ENCODE measurements at places on chromosomes 16 and 17.
A peak's percentile ranks its signal among the peaks of the same experiment; 100 is the strongest.

- H3K4me3 ChIP-seq: no peak overlapping the region
- no peaks in the 10 kb centered on the region for H3K27me3 ChIP-seq
- H3K36me3 ChIP-seq: no peaks in the 10 kb centered on the region
- DNase-seq: peak; percentile 30
- H3K27ac ChIP-seq: no peak overlapping the region
These were observed 27.4 kb downstream of the MYH11 start for GRCh38 chr16:15829460-15829859.

- no peaks in the 10 kb centered on the region for H3K27me3 ChIP-seq
- H3K4me1 ChIP-seq: no peaks in the 10 kb centered on the region
- peaks cover 11% of the 10 kb centered on the region for H3K36me3 ChIP-seq
- no peak for DNase-seq
- no peak overlapping the region for H3K27ac ChIP-seq
These were observed 14.4 kb downstream of the SNN start for GRCh38 chr16:11682655-11683096.

- H3K36me3 ChIP-seq: no peaks in the 10 kb centered on the region
- no peak for DNase-seq
- H3K27ac ChIP-seq: no peak overlapping the region
- H3K4me3 ChIP-seq: no peak overlapping the region
- H3K27me3 ChIP-seq: no peaks in the 10 kb centered on the region
- no peaks in the 10 kb centered on the region for H3K4me1 ChIP-seq
These were observed 232.3 kb upstream of the CIBAR2 start for GRCh38 chr16:85344502-85345128.

- H3K27me3 ChIP-seq: no peaks in the 10 kb centered on the region
- DNase-seq: peak; percentile 97
- no peak overlapping the region for H3K4me3 ChIP-seq
- no peaks in the 10 kb centered on the region for H3K36me3 ChIP-seq
- peak overlapping the region; percentile 78 for H3K27ac ChIP-seq
These were observed 6.8 kb upstream of the CYB5B start for GRCh38 chr16:69417520-69418199.

DNA sequence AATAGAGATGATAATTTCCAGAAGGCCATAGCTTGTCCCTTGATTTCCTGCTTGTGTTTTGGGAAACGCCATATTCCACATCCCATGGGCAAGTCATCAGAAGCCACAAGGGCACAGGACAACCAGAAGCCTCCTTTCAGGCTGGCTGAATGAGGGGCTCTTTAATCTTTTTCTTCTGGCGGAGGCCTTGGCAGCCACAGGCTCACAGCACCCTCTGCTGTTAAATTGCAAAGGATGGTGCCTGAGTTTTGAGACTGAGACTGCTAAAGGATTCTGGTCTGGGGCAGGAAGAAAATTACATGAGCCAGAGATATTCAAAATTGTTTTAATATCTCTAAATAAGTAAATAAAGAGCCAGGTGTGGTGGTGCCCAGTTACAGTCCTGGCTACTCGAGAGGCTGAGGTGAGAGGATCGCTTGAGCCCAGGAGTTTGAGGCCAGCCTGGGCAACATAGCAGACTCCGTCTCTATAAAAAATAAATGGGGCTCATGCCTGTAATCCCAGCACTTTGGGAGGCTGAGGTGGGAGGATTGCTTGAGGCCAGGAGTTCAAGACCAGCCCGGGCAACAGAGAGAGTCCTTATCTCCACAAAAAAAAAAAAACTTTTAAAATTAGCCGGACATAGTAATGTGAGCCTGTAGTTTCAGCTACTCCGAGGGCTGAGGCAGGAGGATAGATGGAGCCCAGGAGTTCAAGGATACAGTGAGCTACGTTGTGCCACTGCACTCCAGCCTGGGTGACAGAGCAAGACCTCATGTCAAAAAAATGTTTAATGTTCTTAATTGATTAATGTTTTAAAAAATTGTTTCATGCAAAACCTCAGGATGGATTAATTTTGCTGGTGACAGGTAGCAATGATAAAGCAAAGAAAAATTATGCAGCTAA is 26.3 kb downstream of the AARSD1 start:
- peak; percentile 81 for DNase-seq
- H3K4me1 ChIP-seq: no peaks in the 10 kb centered on the region
- H3K4me3 ChIP-seq: no peak overlapping the region
- H3K36me3 ChIP-seq: no peaks in the 10 kb centered on the region
- no peak overlapping the region for H3K27ac ChIP-seq

DNA sequence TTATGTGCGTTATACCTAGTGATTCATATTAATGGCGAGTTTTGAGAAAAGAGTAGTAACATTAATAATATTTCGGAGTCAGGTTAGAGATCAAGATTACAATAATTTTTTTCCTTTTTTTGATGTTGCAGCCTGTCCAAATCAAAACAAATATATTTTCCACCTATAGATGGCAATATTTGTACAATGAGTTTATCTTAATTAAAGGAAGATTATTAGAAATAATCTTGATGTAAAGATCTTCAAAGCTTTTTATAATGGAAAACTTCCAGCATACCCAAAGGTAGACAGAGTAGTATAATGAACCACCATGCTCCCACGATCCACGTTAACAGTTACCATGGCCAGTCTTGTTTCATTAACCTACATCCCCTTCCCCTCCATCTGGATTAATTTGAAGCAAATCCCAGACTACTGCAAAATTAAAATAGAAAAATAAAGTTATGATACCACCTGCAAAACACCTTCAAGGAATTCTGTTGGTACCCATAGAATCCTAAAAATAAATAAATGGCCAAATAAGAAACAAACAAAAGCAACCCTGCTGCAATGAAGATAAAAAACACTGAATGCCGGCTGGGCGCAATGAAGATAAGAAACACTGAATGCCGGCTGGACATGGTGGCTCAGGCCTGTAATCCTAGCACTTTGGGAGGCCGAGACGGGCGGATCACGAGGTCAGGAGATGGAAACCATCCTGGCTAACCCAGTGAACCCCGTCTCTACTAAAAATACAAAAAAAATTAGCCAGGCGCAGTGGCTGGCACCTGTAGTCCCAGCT is 46.5 kb upstream of the GINS3 start:
- H3K27ac ChIP-seq: no peak overlapping the region
- no peaks in the 10 kb centered on the region for H3K4me1 ChIP-seq
- no peaks in the 10 kb centered on the region for H3K27me3 ChIP-seq
- H3K36me3 ChIP-seq: no peaks in the 10 kb centered on the region

DNA sequence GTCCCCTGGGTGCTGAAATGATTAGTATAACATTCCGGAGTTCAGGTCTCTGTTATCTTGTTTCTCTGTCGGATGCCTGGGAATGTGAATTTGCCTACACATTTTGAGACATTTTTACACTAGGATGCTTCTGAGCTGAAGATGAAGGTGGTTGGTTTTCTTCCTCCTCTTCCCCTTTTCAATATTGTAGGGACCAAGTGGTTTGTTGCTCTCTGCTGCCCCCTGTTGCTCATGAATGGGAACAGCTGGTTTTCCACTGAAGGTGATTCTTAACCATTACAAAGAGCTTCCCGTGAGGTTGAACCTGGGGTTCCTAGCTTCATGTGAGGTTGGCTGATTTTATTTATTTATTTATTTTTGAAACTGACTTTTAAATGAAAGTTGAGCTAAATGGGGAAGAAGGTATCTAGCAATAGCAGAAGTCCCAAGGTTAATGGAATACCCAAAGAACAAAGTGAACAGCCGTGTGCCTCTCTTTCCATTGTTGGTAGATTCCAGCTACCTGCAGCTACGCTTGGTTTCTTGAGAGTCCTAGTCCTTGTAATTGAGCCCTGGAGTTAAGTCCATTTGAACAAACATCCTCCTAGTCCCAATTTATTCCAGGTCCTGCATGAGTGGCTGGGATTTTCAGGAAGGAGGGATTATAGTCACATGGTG is 983.9 kb upstream of the EEF2KMT start:
- H3K27ac ChIP-seq: no peak overlapping the region

DNA sequence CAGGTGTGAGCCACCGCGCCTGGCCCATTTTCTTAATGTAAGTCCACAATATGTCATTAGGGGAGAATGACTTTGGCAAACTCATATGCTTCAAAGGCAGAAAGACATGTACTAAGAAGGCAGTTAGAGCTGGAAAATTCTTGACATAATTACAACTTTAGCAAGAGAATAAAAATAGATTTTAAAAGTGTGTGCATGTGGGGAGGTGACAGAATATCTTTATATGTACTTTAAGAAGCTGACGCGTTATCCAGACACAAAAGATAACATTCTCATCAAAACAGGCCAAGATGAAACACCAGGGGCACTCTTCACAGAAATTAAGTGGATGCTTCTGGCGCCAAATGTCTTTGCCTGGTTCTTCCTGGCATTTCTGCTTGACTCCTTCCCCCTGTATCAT is 28.2 kb downstream of the GJC1 start:
- no peak for DNase-seq
- H3K27me3 ChIP-seq: no peaks in the 10 kb centered on the region
- no peaks in the 10 kb centered on the region for H3K4me1 ChIP-seq
- H3K36me3 ChIP-seq: peaks cover 11% of the 10 kb centered on the region
- H3K4me3 ChIP-seq: no peak overlapping the region
- H3K27ac ChIP-seq: no peak overlapping the region

DNA sequence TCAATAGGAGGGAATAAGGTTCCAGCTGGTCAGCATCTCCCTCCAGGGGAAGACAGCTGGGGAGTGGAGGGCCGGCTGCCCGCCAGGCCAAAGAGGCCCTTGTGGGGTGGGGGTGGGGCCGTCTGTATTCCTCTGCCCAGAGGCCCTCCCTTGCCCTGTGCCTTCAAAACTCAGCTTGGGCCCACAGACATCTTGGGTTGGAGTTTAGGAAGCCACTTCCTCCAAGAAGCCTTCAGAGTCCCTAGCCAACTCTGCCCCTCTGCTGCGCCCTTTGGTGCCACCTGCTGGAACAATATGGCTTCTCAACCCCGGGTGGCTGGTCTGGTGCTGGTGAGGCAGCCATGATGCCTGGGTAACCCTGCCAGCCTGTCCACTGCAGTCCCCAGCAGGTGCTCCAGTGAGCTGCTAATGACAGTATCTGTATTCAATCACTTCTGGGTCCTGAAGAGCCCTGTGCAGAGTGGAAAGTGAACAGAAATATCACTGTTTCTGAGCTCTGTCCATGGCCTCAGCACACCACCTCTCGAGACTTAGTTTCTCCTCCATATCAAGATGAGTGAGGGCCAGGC is 16.7 kb downstream of the HSD11B2 start:
- no peak overlapping the region for H3K27ac ChIP-seq
- H3K27me3 ChIP-seq: no peaks in the 10 kb centered on the region
- H3K36me3 ChIP-seq: no peaks in the 10 kb centered on the region
- no peak overlapping the region for H3K4me3 ChIP-seq
- no peak for DNase-seq
- no peaks in the 10 kb centered on the region for H3K4me1 ChIP-seq

DNA sequence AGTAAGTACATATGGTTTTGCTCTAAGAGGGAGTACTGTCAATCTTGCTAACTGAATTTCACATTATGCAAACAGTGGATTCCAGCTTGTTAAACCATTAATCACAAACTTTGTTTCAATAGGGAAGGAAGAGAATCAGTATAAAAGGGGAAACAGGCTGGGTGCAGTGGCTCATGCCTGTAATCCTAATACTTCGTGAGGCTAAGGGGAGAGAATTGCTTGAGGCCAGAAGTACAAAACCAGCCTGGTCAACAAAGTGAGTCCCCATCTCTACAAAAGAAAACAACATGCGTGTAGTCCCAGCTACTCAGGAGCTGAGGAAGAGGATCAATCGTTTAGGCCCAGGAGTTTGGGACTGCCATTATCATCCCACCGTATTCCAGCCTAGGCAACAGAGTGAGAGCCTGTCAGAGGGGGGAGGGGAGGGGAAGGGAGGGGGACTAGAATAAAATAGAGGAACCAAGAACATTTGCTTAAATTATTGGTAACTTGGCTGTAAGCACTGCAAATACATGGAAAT is 65.7 kb downstream of the FBXL20 start:
- H3K27ac ChIP-seq: no peak overlapping the region
- no peaks in the 10 kb centered on the region for H3K36me3 ChIP-seq
- H3K27me3 ChIP-seq: no peaks in the 10 kb centered on the region
- DNase-seq: no peak

- peaks cover 6% of the 10 kb centered on the region for H3K4me1 ChIP-seq
- H3K27ac ChIP-seq: no peak overlapping the region
- no peak for DNase-seq
These were observed 187.5 kb upstream of the SDK2 start for GRCh38 chr17:73831699-73832098.

DNA sequence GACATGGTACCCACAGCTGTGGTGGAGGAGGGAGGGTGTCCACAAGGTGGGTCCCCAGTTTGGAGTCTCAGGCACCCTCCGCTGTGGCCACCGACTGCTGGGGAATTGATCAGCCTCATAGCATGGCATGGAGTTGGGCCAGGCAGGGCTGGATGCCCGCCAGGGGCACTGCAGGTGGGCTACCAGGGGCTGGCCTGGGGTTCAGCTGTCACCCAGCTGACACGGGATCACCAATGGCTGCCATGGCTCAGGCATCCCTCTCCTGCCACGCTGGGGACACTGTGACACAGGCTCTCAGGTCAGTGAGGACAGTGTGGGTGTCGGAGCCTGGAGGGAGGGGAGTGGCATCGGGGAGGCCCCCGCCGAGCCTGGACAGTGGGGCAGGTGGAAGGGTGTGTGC is 19.8 kb upstream of the SSTR5 start:
- no peaks in the 10 kb centered on the region for H3K36me3 ChIP-seq
- DNase-seq: no peak
- no peaks in the 10 kb centered on the region for H3K4me1 ChIP-seq

GRCh38 chr17:13384626-13385025 is 217.1 kb downstream of the HS3ST3A1 start:
- H3K27me3 ChIP-seq: no peaks in the 10 kb centered on the region
- H3K4me1 ChIP-seq: no peaks in the 10 kb centered on the region
- no peak overlapping the region for H3K4me3 ChIP-seq
- no peaks in the 10 kb centered on the region for H3K36me3 ChIP-seq

DNA sequence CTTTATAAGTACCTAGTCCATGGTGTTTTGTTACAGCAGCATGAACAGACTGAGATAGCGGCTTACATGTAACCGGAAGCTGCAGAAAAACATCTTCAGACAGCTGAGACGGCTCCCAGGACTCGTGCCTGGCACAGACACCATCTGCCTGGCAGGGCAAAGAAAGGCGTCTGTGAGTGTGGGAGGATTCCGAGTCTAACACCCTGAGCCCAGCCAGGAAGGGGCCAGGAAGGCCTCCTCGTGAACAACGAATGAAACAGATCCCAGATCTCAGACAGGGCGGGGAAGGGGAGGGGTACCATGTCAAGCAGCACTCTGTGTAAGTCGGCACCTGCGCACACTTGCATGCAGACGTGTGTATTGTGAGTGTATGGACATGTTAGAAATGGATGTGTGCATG is 4.4 kb upstream of the CSNK1D start:
- H3K4me1 ChIP-seq: peaks cover 3% of the 10 kb centered on the region
- H3K4me3 ChIP-seq: no peak overlapping the region
- no peaks in the 10 kb centered on the region for H3K27me3 ChIP-seq
- no peaks in the 10 kb centered on the region for H3K36me3 ChIP-seq
- no peak overlapping the region for H3K27ac ChIP-seq
- DNase-seq: no peak

DNA sequence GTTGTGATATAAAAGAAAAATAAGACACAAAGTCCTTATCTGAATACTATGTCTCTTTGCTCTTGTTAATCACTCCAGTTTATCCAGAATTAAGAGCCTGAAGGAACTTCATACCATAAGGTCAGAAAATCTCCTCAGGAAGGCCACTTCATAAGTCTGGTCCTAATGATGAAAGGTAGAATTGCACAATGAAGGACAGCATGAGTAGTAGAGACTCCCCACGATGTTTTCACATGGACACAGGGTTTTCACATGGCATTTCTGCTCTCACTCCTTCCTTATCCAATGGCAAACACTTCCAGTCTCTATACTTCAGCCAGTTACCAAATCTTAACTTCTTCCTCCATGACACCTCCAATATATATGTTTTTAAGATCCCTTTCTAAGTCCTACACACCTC is 10.2 kb upstream of the C17orf78 start:
- H3K4me1 ChIP-seq: no peaks in the 10 kb centered on the region
- no peak overlapping the region for H3K27ac ChIP-seq
- no peaks in the 10 kb centered on the region for H3K27me3 ChIP-seq
- H3K36me3 ChIP-seq: no peaks in the 10 kb centered on the region
- no peak for DNase-seq
- H3K4me3 ChIP-seq: no peak overlapping the region

Data from mesendoderm (in vitro differentiated cells).